ENCODE measurements at places on chromosomes 7 and 10.

- no peak for DNase-seq
These were observed 16.4 kb downstream of the PDAP1 start for GRCh38 chr7:99392046-99392445.

DNA sequence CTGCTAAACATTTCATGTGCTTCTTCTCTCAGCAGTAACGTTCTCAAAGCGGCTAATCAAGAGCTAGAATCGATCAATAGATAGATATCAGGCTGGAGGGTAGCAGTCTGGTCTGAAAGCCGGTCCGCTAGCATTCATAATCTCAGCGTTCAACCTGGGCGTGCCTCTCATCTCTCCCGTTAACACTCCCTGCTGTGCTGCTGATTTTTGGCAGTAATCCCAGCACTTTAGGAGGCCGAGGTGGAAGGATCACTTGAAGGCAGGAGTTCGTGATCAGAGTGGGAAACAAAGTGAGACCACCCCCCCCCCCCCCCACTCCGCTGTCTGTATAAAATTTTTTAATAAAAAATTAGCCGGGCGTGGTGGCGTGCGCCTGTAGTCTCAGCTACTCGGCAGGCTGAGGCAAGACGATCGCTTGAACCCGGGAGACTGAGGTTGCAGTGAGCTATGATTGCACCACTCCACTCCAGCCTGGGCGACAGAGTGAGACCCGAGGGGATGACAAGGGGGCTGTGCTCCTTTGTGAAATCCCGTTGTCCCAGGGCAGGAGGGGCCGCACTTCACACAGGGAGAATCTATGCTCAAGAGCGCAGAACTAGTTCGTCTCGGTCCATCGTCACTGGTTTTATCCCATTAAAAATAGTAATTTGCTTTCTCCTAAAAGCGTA lies 624 bp upstream of the CEP55 start:
- DNase-seq = no peak

GRCh38 chr7:43834463-43835251 lies 34.7 kb downstream of the MRPS24 start:
- DNase-seq = no peak

- no peak for DNase-seq
These were observed 66.8 kb downstream of the MINDY4 start for GRCh38 chr7:30838008-30838407.

- DNase-seq = no peak
These were observed 23.0 kb upstream of the CDHR3 start for GRCh38 chr7:105940109-105940508.

DNA sequence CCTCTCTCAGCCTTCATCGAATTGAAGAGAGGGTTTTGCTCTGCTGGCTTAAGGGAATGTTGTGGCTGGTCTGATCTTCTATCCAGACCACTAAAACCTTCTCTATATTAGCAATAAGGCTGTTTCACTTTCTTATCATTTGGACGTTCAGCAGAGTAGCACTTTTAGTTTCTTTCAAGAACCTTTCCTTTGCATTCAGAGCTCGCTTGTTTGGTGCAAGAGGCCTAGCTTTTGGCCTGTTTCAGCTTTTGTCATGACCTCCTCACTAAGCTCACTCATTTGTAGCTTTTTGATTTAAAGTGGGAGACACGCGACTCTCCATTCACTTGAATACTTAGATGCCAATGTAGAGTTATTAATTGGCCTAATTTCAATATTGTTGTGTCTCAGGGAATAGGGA lies 3.9 kb downstream of the MPP7 start:
- DNase-seq = no peak

- no peak for DNase-seq
These were observed 10.0 kb upstream of the LRRC4 start for GRCh38 chr7:128041203-128041602.

GRCh38 chr10:21078410-21079329 lies 181.6 kb upstream of the NEBL start:
- no peak for DNase-seq

- no peak for DNase-seq
These were observed 1.5 kb upstream of the NRP1 start for GRCh38 chr10:33335801-33336581.

- DNase-seq = no peak
These were observed 324.7 kb upstream of the C7orf33 start for GRCh38 chr7:148265896-148266295.

GRCh38 chr10:93165367-93165766 lies 91.7 kb downstream of the CYP26A1 start:
- DNase-seq = no peak

- no peak for DNase-seq
These were observed 218.6 kb downstream of the THSD7A start for GRCh38 chr7:11613292-11613930.

GRCh38 chr10:86520871-86521677 lies 518 bp downstream of the WAPL start:
- no peak for DNase-seq

- DNase-seq = no peak
These were observed 94.2 kb upstream of the SLC25A13 start for GRCh38 chr7:96416116-96416515.

- no peak for DNase-seq
These were observed 64.1 kb downstream of the CFAP58 start for GRCh38 chr10:104417637-104418292.

- DNase-seq = no peak
These were observed 34.6 kb downstream of the RHEB start for GRCh38 chr7:151484971-151485707.

GRCh38 chr7:152674860-152675758 lies 832 bp downstream of the XRCC2 start:
- DNase-seq = no peak

GRCh38 chr10:14782691-14783363 lies 8.1 kb upstream of the FAM107B start:
- DNase-seq = no peak

- DNase-seq = no peak
These were observed 250.9 kb downstream of the MAD1L1 start for GRCh38 chr7:1981878-1982230.

DNA sequence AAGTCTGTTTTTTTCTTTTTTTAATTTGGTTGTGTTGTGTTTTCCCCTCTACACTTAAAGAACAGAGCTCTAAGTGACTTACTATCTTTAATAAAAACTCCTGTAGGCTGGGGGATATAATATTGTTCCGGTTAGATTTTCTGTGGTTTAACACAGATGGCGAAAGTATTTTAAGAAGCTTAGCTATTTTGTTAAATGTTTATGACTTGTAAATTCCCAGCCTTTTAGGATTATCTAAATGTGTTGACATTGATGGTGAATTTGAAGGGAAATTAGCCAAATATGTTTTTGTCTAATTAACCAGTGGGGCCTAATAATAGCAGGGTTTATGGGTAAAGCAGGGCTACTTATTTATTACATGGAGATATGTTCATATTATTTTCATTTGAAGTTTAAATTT lies 538.5 kb downstream of the INHBA start:
- DNase-seq = no peak

DNA sequence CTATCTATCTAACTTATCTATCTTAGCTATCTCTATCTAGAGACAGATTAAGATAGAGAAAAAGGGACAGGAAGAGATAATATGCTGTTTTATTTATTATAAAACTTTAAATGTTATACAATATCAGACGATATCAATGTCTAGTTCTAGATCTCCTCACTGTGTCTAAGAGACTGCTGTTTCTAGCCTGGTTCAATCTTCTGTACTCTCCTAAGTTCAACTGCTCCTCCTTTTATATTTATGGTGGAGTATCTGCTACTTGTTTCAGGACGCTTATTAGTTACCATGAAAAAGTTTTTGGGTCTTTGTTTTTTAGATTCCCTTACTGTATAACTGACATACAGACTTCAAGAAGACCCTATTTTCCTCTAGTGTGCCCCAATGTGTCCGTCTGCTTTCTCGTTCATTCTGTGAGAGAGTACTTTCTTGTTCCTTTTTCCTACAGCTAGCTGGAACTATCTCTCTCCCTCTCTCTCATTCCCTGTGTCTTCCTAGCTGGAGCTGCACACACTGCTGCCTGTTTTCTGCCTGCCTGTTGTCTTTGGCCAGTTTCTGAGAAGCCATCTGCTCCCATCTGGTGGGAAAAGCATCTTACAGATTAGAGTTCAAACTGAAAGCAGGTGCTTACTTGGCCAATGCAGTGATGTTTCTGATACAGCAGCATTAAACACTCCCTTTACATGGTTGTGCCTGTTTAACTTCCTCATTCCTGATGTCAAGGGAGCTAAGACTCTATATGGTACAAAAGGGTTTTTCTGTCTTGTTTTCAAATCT lies 49.4 kb upstream of the ARL4A start:
- no peak for DNase-seq

DNA sequence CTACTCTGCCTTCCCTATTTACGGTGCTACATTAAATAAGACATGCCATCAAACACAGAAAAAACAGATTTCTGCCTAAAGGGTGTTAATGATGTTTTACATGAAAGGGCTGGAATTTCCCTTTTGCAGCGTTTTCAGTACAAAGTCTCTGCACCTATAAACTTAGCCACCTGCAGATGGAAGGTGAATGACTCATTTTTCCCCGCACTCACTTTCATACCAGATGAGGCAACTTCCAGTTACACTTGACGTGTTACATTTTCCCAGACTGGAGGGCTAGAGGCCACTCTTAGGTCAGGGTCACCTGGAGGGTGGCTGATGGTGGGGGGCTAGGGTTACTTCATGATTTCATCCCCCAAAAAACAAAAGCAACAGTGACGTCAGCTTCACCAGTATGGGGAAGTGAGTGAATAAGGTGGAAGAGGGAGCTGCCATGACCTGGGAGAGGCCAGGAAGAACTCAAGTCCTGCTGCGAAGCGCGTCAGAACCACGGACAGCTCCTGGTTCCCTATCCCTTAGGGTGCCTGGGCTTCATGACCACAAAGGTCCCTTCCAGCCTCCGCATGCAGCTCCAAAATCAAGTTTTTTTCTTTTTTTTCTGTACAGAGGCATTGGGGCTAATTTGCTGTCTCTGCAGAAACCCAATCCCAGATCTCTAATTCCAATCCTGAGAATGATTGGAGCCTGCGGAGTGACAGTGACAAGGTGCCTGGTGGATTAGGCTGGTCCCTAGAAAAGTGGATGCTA lies 94.0 kb downstream of the ADARB2 start:
- no peak for DNase-seq

- DNase-seq = no peak
These were observed 109.8 kb downstream of the GRID1 start for GRCh38 chr10:86256690-86257315.

GRCh38 chr7:95871075-95871848 lies 98.9 kb downstream of the DYNC1I1 start:
- DNase-seq = no peak

- no peak for DNase-seq
These were observed 321.1 kb upstream of the ZMIZ1 start for GRCh38 chr10:78747401-78748234.

DNA sequence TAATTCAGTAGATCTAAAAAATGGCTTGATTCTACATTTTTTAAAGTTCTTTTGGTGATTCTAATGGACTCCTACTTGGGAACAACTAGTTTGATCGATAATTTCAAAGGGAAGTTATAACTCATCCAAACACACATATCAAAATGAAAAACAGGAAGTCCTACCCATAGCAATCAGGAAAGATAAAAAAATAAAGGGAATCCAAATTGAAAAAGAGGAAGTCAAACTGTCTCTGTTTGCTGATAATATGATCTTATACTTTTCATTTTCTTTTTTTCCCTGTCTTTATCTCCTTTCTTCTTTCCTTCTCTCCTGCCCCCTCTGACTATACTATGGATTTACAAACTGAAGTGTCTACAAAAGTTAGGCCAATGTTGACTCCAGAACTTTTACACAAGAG lies 118.8 kb downstream of the IQUB start:
- DNase-seq = no peak

DNA sequence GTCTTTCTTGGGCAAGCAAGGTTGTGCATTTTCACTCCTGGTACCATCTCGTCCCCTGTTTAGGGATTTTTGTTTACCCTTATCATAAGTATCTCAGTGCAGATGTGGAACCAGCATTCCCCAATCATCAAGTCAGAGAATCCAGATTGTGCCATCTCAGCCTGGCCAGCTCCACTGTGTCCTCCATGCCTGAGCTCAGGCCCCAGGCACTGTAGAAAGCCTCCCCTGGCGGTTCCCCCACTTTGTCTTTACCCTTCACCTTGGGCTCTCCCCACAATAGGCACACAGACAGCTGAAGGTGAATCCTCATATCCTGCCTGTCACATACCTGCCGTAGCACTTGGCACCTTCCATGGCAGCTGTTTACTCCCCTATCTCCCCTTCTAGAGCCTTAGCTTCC lies 264.7 kb upstream of the NFE2L3 start:
- no peak for DNase-seq

- no peak for DNase-seq
These were observed 4.1 kb upstream of the CEP41 start for GRCh38 chr7:130444751-130445407.

GRCh38 chr10:30188101-30188500 lies 128.7 kb upstream of the JCAD start:
- no peak for DNase-seq

DNA sequence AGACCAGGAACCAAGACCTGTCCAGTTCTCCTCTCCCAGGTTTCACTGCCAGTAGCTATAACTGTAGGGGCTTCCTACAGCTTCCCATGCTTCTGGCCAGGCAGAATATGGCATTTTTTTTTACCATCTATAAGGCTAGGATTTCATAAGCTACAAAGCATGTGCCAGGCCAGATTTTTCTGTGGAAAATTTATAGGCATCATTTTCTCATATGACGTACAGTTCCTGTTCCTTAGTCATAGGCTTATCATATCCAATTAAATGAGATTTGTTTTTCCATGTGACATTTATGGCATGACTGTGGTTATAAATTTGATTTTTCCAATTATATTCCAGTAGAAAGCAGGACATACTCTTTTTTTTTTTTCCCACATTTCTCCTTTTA lies 208.6 kb upstream of the NPY start:
- DNase-seq = no peak

GRCh38 chr7:34453150-34453549 lies 204.9 kb upstream of the NPSR1 start:
- no peak for DNase-seq

- DNase-seq = no peak
These were observed 116.1 kb downstream of the POM121L12 start for GRCh38 chr7:53151496-53151895.

DNA sequence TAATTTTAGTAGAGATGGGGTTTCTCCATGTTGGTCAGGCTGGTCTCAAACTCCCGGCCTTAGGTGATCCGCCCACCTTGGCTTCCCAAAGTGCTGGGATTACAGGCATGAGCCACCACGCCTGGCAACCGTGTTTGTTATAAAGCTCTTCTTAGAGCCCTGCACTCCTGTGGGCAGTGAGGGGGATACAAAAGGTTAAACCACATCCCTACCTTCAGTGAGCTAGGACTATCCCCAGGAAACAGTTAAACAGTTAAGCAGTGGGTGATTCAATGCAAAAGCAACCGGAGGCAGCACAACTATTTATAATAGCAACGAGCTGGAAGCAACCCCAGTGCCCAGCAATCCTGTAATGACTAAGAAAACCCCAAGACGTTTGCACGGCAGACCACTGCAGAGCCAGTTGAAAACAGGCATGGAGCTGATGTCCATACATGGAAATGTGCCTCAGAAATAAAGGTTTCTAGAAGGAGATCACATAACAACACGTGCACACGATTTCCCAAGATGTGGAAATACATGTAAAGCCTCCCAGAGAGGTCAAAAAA lies 107.2 kb upstream of the LYZL2 start:
- DNase-seq = no peak

Measured in activated CD8-positive, alpha-beta memory T cell treated with anti-CD3 and anti-CD28 coated beads for 1 hour (primary cell).